ENCODE measurements at places on chromosomes 12 and 14.

- DNase-seq: no peak
These were observed 116.7 kb downstream of the SNAPC1 start for GRCh38 chr14:61878931-61879330.

DNA sequence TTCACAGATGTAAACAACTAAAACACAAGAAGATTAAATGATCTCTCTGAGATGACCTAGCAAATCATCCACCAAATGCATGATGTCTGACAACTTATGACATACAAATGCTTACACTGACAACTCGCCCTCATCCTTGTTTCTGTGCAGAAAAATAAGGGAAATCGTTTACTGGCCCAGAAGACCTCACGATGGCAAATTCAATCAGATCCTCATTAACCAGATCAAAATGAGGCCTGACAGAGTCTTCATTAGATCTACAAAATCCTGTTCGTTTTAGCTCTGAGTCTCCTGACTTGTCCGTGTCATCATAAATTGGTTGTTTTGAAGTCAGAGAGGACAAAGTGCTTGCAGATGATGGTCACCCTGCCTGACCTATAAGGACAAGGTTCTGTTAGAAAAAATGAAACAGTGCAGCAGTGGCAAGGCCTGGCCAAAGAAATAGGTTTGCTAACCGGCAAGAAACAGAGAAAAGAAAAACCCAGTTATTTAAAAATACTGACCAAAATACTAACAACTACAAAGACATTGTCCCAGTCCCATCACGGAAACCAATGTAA lies 109.5 kb downstream of the BTG1 start:
- no peak for DNase-seq

- DNase-seq: no peak
These were observed 235.2 kb downstream of the ZFP36L1 start for GRCh38 chr14:68557648-68558047.

- DNase-seq: no peak
These were observed 149.4 kb downstream of the RPAP3 start for GRCh38 chr12:47556261-47557030.

- no peak for DNase-seq
These were observed 29.8 kb downstream of the GPRC5D start for GRCh38 chr12:12922191-12922616.

- DNase-seq: no peak
These were observed 13.0 kb downstream of the SLC48A1 start for GRCh38 chr12:47785887-47786661.

DNA sequence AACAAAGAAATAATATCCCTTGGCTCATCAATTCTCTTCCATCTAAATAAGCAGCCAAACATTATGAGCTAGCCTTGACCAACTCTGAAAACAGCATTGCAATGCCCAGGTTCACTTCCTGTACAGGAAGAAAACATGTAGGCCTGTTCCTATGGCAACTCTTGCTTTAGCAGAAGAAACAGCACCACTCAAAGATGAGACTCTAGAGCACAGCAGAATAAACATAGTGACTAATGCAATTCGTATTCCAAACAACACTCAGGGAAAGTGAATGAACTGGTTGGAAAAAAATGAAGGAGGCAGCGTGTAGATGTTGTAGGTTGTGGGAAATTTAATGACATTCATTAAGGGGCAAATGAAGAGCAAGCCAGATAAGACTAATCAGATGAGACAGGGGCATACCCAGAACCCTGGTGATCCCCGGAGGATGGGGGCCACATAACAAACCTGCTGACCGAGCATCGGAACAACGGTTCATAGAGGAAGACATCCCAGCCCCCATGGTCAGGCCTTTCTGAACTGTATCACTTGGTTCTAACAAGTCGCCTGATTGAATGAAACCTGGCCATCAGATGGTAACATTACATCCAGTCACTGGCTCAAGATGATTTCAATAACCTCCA lies 9.0 kb downstream of the ARHGDIB start:
- DNase-seq: peak; percentile 77
